ENCODE measurements at places on chromosomes 16 and 17. TPM values are rescaled to one million over a fixed set of nuclear protein-coding genes. Genes with fewer than 3 reads are reported as not detected.

Gene GLYR1
- total RNA-seq: 49.9 TPM

Gene CHAD
- not detected for total RNA-seq

Gene MTMR4
- total RNA-seq: 32.3 TPM

DNA sequence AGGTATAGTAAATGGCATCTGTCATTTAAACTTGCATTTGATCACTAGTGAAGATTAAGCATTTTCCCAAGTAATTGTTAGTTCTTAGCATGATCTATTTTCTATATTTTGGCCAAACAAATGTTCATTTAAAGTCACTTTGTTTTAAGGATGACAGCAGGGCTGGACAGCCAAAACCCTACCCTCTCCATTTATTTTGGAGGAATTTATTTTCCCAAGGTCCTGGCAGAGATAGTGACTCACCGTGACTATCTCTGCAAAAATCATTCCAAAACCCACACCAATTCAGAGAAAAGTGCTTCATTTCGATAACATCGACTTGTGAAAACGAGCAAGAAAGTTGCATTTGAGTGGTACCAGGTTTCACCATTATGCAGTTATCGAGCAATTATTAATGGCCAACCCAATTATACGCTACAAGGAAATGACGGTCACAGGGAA, 665 bp upstream of the AKAP1 start:
- ATAC-seq: no peak

- ATAC-seq: no peak
Measured at GRCh38 chr16:85381738-85382592, 231.2 kb upstream of the GSE1 start.

GRCh38 chr17:59897090-59897489, 4.2 kb downstream of the RPS6KB1 start:
- no peak for ATAC-seq

DNA sequence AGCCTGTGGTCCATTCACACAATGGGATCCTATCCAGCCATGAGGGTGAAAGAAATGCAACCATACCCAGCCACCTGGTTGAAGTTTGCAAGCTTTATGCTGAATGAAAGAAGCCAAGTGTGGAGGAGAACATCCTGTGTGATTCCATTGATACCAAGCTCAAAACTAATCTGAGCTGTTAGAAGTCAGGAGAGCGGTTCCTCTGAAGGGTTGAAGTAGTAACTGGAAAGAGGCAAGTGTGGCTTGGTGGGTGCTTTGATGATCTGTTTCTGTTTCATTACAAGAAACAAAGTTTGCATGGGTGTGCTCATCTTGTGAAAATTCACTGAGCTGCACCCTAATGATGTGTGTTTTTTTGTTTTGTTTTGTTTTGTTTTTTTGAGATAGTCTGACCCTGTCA, 99.4 kb downstream of the SALL1 start:
- no peak for ATAC-seq

GRCh38 chr17:82929676-82930042, 89.8 kb upstream of the ZNF750 start:
- no peak for ATAC-seq

- ATAC-seq: no peak
Measured at GRCh38 chr17:12580640-12581039, 85.0 kb upstream of the MYOCD start.

GRCh38 chr17:670286-670685, 44.4 kb downstream of the VPS53 start:
- ATAC-seq: no peak

- ATAC-seq: no peak
Measured at GRCh38 chr17:17789828-17790636, 46.8 kb downstream of the SREBF1 start.
